ENCODE measurements at places on chromosomes 3 and 15.

DNA sequence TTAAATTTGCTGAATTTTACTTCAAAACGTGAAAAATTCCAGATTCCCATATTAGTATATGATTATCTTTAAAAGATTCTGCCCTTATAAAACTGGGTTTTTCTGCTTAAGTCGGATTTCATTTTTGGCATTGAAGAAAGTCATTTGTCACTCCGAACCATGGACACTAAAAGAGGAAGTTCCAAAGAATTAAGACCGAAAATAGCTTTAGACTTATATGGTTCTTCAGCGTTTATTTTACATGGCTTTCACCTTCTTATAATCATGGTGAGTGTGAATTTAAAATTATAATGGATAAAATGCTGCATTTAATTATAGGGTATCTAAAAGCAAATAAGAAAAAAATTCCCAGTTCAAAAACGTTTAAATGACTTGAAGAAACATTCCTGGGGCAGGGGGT, 1.0 kb downstream of the C3orf38 start:
- DNase-seq: no peak

DNA sequence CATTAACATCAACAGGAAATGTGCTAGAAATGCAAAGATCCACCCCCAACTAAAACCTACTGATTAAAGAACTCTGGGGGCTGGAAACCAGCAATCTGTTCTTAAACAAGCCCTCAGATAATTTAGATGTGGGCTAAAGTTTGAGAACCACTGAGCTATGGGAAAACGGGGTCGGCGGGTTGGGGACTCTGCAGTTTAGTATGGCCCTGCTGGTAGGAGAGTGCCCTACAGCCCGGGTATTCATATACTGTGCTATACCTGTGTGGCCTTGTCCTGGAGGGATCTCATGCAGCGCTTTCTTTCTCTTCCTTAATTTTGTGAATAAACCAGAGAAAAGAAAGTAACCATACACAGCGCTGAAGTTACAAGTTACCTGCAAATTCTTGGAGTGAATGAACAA, 189.7 kb upstream of the GBE1 start:
- DNase-seq: no peak

DNA sequence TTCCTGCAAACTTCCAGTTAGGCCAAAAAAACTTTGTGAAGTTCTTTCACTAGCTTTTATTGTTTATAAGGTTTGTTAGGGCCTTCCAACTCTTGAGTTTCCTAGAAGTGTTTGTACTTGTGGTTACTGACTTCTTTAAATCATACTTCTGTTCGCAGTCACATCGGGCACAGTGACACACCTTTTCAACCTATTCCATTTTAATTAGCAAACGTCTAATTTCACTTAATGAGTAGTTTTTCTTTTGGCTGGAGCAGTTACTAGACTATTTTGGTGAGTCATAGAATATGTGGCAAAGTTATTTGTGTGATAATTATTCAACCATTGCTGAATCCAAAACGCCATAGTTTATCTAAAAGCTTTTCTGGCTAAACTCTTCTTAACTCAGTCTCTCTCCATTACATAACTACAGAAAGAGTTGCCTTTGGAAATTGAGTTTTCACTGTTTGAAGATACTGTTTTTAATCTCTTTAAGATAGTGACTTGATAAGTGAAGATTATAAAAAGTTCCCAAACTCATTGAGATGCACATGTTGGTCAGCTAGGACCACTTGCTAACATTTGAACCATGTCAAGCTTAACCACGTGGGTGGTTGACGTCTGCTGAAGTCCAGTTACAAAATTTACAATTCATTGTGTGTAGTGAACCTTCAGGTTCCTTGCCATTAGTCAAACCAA, 21.5 kb downstream of the CNOT10 start:
- no peak for DNase-seq

GRCh38 chr15:33517944-33518343, 207.2 kb downstream of the RYR3 start:
- DNase-seq: no peak

DNA sequence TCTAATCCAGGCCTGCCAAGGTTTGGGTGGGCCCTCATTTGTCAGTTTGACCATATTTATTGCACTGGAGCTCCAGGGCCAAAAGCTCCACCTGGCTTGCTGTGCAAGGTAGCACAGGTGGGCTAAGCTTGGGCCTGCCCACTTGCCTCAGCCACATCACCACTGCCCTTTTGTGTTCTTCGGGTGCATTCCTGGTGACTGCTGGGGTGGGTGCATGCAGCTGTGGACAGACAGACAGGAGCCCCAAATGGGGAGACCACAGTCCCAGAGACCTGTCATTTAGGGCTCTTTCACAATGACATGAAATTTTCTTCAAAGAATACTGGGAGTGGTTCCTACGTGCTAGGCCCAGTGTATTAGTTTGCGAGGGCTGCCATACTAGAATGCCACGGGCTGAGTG, 2.7 kb downstream of the MESP2 start:
- no peak for DNase-seq

GRCh38 chr15:77370580-77370979, 49.3 kb downstream of the PEAK1 start:
- DNase-seq: no peak

- no peak for DNase-seq
Measured at GRCh38 chr3:12462159-12462947, 21.9 kb upstream of the TSEN2 start.

DNA sequence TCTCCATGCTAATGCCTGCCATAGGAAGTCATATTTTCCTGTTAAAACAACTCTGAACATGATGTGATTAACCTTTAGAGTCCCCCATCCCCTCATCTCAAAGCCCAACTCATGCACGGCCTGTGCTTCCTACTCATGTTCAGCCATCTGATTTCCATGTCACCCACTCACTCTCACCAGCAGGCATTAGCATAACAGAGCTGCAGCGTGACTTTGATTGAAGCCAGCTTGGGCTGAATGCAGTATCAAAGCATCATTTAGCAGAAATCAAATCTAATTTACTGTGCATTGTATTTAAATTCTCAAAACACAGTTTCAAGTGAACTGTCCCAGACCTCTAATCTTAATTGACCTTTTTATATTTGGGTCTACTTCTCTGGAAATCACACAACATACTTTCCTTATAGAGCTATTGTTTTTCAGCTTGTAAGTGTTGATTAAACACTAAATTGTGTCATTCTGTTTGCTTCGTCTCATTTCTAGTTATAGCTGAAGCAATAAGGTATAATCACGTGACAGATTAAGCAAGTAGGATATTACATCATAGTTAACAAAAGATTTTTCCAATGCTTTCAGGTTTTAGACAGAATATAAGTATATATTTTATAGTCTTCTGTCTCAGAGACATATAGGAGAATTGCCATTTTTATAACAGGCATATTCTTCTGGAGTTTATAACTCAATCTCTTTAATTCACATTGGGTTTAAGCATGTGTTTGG, 501.5 kb downstream of the ROBO2 start:
- DNase-seq: no peak

- DNase-seq: no peak
Measured at GRCh38 chr3:58085616-58086015, 77.4 kb downstream of the FLNB start.

GRCh38 chr3:175526609-175527280, 667.6 kb downstream of the NAALADL2 start:
- DNase-seq: no peak

DNA sequence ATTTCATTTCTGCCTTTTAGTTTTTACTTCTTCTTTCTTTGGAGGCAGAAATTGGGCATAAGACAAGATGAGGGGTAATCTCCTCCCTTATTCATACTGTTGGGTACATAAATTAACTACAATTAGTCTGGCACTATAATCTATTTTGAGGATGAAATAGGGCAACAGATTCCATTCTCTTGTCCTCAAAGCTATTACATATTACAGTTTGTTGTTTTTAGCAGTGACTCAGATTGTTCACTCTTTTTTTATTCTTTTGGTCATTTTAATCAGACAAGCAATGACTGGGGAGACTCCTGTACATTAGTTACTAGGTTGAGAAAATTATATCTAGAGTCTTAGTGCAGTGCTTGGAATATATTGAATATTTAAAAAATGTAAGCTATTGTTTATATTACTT, 556.0 kb downstream of the OTOL1 start:
- DNase-seq: no peak

DNA sequence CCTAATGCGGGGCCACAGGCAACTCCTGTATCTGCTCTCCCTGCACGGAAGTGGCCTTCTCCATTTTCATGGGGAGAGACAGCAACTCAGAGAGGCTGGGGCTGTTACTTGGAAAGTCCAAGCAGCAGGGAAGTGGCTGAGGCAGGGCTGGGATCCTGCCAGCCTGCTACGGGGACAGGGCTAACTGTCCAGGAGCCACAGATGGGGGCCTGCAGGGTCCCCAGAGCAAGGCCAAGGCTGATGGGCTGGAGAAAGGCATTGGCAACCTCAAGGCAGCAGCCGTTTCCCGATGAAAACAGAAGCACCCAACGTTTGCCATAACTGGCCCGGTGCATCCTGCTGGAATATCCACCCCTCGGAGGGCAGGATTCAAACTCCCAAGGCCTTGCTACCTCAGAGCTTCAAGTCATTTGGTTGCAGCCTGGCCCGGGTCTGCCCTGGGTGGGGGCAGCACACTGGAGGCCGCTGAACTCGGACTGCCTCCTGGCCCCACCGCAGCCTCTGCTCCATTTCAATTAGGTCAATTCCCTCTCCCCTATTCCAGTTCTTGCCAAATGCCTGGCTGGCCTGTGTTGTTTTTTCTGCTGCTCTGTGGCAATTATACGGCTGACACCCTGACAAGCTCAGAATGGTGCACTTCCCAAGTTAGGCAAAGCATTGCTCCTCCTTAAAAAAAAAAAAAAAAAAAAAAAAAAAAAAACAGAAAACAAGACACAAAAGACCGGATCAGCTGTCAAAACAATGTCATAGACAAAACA, 143.5 kb downstream of the NUP210 start:
- DNase-seq: no peak

GRCh38 chr3:54225841-54226528, 103.6 kb downstream of the CACNA2D3 start:
- no peak for DNase-seq

GRCh38 chr3:179929091-179929529, 107.6 kb downstream of the PEX5L start:
- peak; percentile 6 for DNase-seq

DNA sequence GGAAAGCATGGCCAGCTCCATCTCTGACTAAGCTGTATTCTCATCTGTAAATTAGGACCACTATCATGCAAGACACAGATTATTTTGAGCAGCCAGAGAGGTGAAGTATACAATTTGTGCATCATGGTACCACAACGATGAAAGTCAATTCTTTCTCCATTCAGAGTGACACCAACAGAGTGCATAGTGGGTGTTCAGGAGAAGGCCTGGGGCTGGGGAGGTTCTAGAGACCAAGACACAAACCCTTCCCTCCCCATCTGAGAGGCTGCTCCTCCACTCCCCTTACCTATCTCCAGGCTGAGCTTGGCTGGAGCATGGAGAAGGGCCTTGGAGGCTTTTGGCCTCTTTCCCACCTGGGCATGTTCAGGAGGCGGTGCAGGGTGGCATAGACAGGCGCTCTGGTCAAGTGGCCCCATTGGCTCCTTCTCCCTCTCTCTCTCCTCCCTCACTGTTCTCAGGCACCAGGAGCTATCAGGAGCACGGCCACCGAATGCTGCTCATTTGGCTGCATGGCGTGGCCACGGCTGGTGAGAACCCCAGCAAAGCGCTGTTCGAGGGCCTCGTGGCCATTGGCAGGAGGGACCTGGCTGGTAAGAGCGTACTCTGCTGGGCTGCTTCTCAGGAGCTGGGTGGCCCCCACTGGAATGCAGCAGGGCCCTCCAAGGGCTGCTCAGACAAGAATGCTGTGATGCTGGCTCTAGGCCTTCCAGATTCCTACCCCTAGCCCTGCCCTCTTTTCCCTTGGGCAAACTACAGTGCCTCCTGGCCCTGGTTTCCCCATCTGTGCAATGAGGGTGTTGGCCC, 37.9 kb downstream of the ANKDD1A start:
- DNase-seq: no peak

GRCh38 chr3:138222942-138223287, 35.8 kb downstream of the ARMC8 start:
- DNase-seq: no peak

DNA sequence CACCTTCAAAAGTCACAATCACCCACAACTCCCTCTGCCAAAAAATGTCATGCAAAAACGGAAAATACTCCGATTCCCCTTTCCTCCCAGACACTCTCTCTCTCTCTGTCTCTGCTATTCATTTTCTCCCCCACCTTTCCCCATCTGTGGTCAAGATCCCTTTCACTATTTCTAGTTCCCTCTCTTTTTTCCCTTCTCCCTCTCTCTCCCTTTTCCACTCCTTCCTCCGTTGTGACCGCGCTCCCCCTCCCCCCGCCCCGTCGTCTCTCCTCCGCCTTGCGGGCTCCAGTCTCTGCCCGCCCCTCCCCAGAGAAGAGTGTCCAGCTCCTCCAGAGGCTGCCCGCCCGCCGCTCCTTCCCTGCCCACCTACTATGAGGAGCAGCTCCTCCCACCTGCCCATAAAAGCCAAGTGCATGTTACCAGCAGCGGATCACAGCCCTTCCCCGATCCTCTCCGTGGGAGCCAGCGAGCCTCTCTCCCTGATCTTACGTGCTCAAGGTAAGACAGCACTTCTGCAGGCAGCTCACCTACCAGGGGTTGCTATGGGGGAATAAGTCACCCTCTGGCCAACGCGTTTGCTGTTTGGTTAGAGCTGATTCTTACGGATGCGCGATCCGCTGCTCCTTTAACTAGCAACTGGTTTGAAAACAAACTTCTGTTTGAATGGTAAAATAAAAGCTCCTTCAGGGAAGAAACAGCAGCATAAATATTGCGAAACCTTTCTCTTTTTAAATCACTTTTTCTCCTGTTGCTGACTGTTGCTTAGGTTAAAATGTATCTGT, at the start of gene COL8A1:
Gene COL8A1 (plus strand): TSS at position 428 of the 782 bp plus-strand sequence. CDS start 152,089 bp downstream, outside the sequence.
- no peak for DNase-seq

GRCh38 chr3:29695643-29696198, 414.9 kb downstream of the RBMS3 start:
- DNase-seq: no peak

- DNase-seq: no peak
Measured at GRCh38 chr3:134027631-134028030, 2.1 kb downstream of the SLCO2A1 start.
